ENCODE measurements at places on chromosomes 1 and 21. TPM values are rescaled to one million over a fixed set of nuclear protein-coding genes. Genes with fewer than 3 reads are reported as not detected.

The ARL8A gene
- total RNA-seq: 62.4 TPM

The TLR5 gene
- 0.23 TPM for total RNA-seq

The S100A9 gene
- total RNA-seq: 0.55 TPM

The S100A7A gene
- total RNA-seq: not detected

The TRIM17 gene
- 2.8 TPM for total RNA-seq

- no peak for DNase-seq
These were observed 155.7 kb downstream of the TNFSF18 start for GRCh38 chr1:172895050-172895460.

GRCh38 chr1:85088408-85088784, 40.1 kb upstream of the MCOLN3 start:
- DNase-seq: no peak

DNA sequence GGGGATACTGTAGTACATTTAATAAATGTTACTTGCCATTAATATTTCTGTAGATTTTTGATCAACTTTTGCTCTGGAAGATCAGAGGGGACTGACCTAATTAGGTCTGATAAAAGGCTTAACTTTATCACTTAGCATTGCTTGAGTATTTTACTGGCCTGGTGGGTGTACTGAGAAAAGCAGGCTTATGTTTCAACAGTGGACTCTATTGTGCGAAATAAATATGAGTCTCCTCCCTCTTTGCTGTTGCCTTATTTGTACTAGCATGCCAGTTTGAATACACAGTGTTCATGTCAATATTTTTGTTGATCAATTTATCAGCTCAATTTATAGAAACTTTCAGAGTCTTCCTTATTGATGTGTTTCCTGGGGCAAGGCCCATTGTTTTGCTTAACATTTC, 49.1 kb downstream of the EBNA1BP2 start:
- no peak for DNase-seq

GRCh38 chr1:165851034-165851658, 23.7 kb downstream of the UCK2 start:
- DNase-seq: peak; percentile 34

DNA sequence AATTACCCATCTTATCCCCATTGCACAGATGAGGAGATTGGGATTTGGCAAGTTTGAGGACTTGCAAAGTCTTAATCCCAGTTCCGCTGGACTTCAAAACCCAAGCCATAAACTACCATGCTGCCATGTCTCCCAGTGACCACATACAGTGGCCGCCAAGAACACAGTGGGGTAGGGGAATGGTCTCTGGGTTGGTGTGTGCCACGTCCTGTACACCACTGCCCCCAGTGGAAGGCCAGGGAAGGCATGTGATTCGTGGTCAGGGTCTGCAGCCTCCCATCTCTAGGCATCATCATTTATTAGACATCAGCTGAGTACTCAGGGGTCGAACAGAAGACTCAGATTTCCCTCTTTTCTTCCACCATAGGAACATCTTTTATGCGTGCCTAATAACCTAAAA, 76.0 kb downstream of the MAN1C1 start:
- no peak for DNase-seq

DNA sequence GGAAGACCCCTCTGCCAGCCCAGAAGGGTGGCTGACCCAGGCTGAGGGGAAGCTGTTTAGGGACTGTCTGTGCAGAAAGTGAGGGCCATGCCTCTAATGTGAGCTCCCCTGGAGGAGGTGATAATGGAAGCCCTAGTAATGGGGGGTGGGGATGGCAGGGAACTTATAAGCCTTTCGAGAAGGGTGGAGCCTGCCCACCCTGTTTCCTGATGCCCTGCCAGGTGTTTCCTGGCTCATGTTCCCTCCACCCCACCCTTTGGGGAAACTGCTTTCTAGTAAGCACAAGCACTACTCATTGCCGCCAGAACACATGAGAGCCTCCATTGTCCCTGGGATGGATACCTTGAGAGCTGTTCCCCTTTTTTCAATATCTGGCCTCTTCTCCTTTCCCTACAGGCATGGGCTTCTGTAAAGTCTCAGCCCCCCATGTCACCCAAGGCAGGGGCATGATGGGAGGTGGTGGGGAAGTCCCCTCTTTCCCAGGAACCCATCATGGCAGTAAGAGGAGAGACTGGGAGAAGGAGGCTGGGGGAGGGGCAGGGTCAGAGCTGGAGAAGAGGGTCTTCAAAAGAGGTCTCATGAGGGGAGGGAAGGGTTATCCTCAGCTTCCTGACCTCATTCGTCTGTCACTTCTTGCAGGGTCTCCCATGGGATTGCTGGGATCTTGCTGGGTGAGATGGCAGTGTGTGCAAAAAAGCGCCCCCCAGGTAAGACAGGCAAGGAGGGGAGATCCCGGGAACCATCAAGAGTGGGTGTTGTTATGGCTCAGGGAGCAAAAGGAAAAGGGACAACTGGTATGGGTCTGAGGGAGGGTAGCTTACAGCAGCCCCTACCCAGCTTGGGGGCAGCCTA, 2.4 kb downstream of the ATP8B2 start:
- DNase-seq: peak; percentile 44

DNA sequence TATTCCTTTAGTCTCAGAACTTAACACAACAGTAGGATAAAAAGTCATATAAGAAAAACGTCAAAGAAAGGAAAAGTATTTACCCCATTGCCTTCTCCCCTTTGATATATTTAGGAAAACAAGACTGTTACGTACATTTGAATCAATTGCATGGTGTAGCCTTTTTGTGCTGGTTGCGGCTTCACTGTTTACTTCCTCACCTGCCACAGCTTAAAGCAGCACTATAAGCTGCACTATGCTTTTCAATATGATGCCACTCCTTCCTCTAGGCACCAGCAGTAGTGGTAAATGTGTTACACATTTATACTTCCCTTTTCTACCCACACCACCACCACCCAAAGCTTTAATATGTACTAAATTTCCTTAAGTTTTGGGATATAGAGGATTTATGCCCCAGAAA, 111.1 kb downstream of the ATP1B1 start:
- no peak for DNase-seq

DNA sequence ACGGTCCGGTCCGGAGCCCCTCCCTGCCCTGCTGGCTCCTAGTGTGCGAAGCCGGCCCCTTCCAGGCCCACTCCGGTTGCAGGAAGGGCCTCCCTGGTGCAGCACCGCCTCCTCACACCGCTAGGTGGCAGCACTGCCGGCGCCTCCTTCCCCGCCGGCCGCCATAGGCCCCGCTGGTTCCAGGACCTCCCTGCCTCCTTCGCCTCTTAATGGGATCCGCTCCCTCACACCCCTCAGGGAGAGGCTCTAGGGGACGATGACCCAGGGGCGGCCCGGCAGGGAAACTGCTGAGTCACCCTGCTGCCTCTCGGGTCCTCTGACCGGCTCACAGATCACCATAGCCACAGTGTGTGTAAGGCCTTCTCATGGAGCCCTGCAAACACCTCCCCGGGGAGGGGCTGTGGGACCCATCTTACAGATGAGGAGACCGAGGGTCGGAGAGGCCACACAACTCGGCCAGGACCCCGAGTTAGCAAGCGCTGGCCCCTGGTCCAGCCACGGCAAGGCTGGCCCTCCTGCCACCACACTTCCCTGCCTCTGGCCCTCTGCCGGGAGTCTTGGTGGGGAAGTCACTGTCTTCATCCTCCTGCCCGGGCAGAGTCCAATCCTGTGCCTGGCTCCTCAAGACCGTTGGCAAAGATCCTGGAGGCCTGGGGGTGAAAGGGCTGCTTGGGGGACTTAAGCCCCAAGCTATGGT, 1.6 kb upstream of the AJAP1 start:
- peak; percentile 55 for DNase-seq

DNA sequence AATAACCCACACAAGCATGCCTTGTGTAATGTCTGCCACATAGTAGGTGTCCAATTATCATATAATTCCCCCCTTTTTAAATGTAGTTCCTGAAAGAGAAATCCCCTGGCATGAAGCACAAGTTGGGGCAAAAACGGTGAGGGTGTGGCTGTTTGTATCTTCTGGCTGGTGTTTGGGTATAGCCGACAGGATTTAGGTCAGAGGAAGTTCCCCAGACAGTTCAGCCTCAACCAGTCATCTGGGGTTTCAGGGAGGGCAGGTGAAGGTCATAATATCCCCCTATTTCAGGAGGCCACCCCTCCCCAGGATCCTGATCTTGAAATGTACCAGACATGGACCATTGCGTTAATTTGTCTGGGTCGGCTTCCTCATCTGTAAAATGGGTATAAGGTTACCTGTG, 29.1 kb upstream of the JUN start:
- DNase-seq: peak; percentile 46

DNA sequence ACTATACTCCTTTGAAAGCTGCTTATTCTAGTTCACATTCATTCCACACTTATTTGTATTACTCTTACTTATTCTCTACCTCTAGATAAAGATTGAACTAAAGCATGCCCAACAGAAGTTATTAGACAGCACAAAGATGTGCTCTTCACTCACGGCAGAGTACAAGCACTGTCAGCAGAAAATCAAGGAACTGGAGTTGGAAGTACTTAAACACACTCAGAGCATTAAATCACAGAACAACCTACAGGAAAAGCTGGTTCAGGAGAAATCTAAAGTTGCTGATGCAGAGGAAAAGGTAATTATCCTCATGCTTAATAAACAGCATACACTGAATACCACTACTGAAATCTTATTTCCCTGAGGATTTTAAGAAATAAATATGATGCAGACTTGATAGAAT, 81.3 kb upstream of the PPIH start:
- DNase-seq: no peak

- DNase-seq: no peak
These were observed 93.7 kb upstream of the ETS2 start for GRCh38 chr21:38712071-38712470.

- no peak for DNase-seq
These were observed 34.9 kb downstream of the ST6GALNAC3 start for GRCh38 chr1:76109404-76109803.
